Coronary artery (tissue), 2 donors: ENCODE measurements at places on chromosomes 11 and 22.
A peak's percentile ranks its signal among the peaks of the same experiment; 100 is the strongest.

- DNase-seq = no peak
These were observed 79.0 kb downstream of the LDLRAD3 start for GRCh38 chr11:36022882-36023281.

DNA sequence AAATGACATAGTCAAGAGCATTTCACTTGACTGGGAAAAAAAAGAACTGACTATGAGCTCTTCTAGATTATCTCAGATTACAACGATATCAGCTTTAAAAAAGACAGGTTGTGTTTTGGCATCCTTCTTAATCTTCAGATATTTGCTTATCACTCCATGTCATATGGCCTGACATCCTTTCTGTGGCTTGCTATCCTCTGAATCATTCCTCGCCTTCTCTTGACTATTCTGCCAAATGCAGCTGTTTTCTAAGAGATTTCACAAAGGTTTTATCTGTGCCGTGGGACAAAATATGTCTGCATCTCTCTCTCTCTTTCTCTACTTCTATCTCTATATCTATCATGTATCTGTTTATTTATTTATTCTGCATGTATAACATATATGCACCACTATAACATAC lies 746.1 kb downstream of the CNTN5 start:
- no peak for DNase-seq

- DNase-seq = no peak
These were observed 191.1 kb upstream of the ARHGAP20 start for GRCh38 chr11:110903378-110903777.

- DNase-seq = no peak
These were observed 27.1 kb upstream of the MRGPRX2 start for GRCh38 chr11:19087658-19088057.

- DNase-seq = peak; percentile 38
These were observed 414.9 kb downstream of the TBC1D22A start for GRCh38 chr22:47177334-47177815.

DNA sequence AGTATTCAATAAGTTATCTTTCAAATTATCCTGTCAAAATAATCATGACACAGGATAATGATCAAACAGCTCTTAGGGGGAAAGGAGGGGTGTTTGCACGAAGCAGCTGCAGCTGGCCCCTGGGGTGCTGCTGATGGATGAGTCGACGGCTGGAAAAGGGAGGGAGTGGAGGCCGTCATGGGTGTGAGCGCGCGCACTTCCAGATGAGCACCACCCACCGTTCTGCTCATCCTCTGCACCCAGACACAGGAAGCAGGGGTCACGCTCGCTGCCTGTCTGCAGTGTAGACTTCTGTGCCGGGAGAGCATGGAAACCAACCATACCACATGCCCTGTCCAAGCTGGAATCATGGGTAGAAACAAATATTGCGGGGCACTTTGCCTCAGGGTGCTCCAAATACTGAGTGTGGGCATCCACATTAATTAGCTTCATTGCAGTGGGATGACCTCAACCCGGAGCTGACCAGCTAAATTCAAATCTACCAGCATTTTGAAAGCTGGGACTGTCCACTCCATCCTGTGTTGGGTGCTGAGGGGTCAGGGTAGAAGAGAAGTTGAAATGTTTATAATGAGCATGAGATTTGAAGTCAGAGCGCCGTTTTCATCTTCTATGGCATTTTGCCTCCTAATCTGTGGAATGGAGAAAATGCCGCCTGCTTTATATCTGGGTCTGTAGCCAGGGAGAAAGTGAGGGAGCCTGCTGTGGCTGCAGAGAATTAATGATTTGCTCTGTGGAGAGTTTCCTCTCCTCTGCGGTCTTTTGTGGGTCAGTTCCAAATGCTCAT lies 802.4 kb downstream of the TBC1D22A start:
- no peak for DNase-seq

- peak; percentile 67 for DNase-seq
These were observed 2.9 kb upstream of the CBX7 start for GRCh38 chr22:39155421-39155820.

DNA sequence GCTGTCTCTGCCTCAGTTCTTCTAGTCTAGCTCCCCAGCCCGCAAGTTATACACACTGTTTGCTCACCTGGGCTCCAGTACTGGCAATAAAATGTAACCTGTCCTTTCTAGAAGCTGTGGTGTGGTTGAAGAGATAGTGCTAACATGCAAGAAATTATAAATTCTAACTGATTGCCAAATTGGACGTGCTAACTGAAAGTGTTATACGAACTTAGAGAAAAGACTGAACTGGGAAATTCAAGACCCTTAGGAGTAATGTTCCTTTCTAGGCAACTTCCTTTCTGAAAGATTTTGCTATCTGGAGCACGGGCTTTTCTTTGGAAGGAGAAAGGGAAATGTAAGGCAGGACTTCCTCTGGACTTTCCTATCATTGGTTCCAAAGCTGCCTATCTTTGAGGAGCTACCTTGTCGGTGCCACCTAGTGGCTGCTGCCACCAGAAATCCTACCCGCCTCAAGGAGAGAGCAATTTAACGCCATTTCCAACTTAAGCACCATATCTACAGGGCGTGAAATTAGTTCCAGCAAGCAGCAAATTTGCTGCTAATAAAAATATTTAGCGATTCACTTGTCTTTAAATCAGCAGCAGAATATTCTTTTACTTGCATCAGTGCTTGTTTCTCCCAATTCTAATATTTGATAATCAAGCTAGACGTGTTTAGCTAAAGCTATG lies 12.7 kb upstream of the TMEM218 start:
- DNase-seq = no peak

DNA sequence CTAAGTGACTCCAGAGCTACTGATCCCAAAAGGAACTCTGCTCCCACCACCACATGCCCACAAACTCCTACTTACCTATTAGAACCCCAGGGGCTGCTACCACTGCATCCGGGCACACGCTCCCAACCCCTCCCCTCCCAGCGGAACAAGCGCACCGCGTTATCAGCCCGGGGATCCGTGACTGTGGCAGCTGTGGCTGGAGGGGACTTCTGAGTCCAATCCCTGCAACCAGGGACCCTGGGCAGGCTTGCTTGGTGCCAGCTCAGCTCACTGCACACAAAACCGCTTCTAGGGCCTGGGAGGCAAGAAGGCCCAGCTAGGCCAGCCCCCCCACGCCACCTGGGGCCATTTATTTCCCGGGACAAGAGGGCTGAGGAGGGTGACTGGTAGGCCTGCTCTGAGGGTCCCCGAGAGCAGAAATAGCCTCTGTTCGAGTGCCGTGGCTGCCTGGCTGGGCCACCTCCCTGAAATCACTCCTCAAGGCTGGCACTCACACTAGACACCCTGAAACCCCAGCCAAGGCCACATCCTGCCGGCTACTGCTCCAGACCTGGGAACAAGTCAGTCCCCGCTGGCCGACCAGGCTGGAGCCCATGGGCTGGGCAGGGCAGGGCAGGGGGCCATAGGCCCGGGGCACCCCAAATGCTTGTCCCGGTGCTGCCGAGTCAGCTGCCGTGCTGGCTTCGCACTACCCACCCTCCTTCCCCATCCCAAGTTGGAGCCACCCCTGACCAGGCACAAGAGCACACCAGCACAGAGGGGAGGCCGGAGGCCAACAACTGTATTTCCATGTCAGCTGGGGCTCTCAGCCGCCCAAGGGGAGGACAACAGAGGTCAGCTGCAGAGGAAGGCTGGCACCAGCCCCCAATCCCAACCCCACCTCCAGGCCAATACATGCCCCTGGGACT lies 1.9 kb upstream of the IFITM10 start:
- DNase-seq = no peak

- DNase-seq = peak; percentile 88
These were observed 416 bp upstream of the GAB2 start for GRCh38 chr11:78417888-78418583.

- DNase-seq = no peak
These were observed 205.4 kb upstream of the CARD18 start for GRCh38 chr11:105344938-105345337.

DNA sequence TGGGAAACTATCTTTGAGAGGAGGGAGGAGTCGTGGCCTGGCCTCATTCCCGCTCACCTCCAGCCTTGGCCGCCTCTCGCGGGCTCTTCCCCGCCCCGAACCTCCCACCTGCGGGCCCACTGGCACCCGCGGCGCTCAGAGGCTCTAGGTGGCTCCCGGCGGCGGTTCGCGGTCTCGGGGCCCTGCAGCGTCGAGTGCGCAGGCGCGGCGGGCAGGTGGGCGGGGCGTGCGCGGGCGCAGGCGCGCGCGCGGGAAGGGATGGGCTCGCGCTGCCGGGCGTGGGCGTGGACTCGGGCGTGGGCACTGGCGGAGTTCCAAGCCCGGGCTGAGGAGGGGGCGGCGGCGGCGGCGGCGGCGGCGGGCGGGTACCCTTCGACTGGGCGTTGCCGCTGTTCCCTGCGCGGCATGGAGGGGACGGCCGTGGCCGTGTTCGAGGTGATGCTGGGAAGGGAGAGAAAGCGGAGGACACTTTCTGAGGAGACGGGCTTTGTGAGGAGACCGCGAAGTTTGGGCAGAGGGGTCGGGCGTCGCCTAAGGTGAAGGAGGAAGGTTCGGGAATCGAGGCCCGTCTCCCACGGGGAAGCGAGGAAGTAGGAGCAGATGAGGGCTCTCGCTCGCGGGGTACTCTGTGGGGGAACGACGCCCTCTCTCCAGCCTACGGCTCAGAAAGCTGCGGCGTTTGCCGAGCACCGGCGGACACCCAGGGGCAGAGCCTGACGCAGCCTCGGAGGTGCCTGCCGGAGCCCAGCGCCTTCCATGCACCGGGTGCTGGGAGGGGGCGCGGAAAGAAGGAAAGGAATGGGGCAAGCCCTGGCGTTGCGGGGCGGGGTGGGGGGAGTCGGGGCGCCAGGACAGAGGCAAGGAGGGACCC lies 15.7 kb upstream of the SPTBN2 start:
- peak; percentile 84 for DNase-seq

DNA sequence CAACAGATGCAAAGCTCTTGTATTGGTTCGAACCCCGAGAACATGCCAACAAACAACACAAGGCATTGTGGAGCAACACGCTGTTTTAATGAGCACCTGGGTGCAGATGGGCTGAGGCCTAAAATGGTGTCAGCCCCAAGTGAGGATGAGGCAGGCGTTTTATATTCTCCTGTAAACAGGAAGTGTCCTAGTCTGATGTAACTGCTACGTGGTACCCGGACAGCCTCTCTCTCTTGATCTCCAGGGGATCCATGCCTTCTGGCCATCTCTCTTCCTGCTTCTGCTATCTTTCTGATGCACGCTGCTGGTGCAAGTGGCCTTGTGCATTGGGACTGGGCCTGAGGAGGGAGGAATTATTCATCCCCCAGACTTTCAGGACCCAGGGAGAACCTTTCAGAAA lies 19.4 kb upstream of the VSTM5 start:
- no peak for DNase-seq

DNA sequence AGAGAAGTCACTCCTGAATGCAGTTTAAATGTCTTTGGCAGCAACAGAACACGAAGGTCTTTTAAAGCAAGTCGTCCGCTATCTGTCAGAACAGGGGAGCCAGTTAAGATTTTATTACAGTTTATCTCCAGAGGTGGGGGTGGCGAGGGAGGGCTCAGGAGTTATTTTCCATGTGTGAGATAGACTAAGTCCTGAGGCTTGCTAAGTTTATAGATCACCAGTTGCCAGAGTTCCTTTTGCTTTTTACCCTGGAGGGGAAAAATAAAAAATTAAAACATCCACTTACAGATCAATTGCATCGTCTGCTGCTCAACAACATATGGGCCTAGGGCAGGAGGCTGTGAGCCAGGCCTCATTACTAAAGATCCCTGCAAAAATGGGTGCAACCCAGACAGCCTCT lies 90.7 kb downstream of the SNX19 start:
- no peak for DNase-seq

- no peak for DNase-seq
These were observed 90.2 kb downstream of the SEZ6L start for GRCh38 chr22:26259510-26259909.

DNA sequence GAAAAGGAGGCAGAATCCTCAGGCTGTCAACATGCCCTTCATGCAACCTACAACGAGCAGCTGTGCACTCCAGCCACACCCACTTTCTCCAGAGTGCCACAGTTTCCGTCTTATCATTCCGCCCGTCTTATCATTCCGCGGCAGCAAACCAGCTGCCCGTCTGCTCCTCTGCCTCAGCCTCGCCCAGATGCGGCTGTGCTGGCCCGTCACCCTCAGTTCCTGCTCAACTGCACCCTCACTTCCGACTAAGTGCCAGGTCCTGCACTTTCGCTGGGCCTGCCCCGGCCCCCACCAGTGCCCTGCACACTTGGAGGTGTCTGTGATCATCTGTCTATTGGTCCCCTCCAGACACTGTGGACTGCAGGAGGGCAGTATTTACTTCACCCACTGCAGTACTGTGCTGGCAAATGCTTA lies 43.7 kb downstream of the MICAL3 start:
- no peak for DNase-seq

GRCh38 chr11:1352696-1353382 lies 36.9 kb upstream of the BRSK2 start:
- no peak for DNase-seq

DNA sequence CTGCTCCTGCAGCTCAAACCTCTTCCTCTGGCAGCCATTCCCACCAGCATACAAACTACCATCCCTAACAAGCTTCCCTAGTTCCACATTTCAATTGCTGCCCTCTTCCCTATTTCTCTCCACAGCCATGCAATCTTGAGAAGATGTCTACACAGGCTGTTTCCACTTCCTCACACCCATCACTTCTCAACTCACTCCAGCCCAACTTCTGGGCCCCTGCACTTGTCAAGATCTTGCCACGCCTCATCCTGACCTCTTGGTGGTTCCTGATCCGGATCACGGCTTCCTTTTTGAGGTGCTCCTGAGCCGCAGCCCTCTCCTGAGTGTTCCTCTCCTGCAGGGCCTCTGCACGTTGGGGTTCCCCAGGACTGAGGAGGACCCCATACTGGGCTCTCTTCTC lies 22.6 kb downstream of the RPL27A start:
- DNase-seq = no peak

GRCh38 chr11:2200536-2200935 lies 28.9 kb upstream of the TH start:
- DNase-seq = no peak

- no peak for DNase-seq
These were observed 599 bp downstream of the TIMM10B start for GRCh38 chr11:6481924-6482275.

- peak; percentile 1 for DNase-seq
These were observed 75.0 kb upstream of the CCND1 start for GRCh38 chr11:69566001-69566400.

DNA sequence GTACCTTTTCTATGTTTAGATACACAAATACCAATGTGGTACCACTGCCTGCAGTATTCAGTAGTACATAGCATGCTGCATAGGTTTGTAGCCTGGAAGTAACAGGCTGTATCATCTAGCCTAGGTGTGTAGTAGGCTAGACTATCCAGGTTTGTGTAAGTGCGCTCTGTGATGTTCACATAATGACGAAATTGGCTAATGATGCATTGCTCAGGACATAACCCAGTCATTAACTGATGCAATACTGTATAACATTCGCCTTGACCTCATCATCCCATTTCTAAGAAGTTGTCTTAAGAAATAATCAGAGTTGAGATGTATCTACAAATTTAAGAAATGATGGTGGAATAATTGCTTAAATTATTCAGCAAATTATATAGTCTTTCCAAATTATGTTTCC lies 116.0 kb upstream of the TIMP3 start:
- DNase-seq = no peak

GRCh38 chr11:83219095-83219494 lies 25.6 kb downstream of the ANKRD42 start:
- no peak for DNase-seq

GRCh38 chr11:76173663-76174062 lies 32.6 kb downstream of the WNT11 start:
- no peak for DNase-seq

GRCh38 chr22:18005201-18005926 lies 19.0 kb downstream of the MICAL3 start:
- DNase-seq = no peak
